ENCODE measurements at places on chromosomes 11 and 22. TPM values are rescaled to one million over a fixed set of nuclear protein-coding genes. Genes with fewer than 3 reads are reported as not detected.

UBE2L6 gene
- total RNA-seq: 32.5 TPM

DEFB131B gene
- total RNA-seq: not detected

GRCh38 chr11:125886997-125887372 is 483 bp upstream of the HYLS1 start:
- DNase-seq: no peak

- DNase-seq: no peak
These were observed 10.0 kb downstream of the CARD10 start for GRCh38 chr22:37509059-37509860.

DNA sequence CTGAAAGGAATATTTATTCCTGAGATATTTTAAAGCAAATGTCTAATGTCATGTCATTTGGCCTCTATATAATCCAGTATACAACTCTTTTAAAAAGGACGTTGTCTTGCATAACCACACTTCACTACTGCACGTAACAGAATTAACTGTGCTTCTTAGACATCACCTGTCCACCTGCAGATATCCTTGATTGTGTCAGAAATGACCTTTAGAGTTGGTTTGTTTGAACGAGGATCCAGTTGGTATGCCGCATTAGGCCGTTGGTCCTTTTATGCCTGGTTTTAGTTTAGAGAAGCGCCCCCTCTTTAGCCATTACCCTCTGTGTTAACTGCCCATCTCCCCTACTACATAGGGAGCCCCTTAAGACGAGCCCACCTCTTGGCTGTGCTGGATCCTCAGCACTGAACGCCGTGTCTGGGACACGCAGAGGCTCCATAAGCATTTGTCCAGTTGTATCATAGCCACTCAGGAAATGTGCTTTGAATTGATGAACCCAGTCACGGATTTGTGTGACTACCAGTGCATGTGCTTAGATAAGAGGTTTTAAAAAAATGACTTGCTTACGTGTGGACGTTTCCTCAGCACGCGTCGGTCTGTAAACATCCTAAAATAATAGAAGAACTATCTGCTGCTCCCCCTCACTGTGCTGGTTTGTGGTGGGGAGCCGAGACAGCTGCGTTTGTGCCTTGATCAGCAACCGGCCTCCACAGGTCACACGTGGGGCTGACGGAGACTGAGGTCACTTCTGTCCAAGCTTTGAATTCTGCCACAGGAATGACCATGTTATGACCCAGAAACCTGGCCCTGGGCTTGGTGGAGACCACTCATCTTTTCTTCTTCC is 4.0 kb downstream of the MICAL2 start:
- no peak for DNase-seq

- peak; percentile 75 for DNase-seq
These were observed 58.8 kb downstream of the LIF start for GRCh38 chr22:30187529-30188407.

DNA sequence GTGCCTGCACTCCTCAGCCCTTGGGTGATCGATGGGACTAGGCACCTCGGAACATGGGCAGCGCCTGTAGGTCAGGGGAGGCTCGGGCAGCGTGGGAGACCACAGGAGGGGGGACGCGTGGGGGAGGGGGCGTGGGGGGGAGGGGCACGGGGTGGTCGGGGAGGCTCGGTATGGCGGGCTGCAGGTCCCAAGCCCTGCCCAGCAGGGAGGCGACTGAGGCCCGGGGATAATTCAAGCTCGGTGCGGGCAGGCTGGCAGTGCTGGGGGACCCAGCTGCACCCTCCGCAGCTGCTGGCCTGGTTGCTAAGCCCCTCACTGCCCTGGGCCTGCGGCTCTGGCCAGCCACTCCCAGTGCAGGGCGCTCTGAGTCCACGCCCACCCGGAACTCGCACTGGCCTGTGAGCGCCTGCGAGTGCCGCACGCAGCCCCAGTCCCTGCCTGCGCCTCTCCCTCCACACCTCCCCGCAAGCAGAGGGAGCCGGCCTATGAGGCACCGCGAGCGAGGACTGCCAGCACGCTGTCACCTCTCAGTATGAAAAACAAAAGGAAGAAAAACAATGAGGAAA is 1698.3 kb upstream of the RAG2 start:
- DNase-seq: no peak

- DNase-seq: no peak
These were observed 45.7 kb upstream of the TSPAN18 start for GRCh38 chr11:44680982-44681597.

GRCh38 chr11:118052581-118053206 is 24.2 kb upstream of the TMPRSS4 start:
- peak; percentile 86 for DNase-seq

DNA sequence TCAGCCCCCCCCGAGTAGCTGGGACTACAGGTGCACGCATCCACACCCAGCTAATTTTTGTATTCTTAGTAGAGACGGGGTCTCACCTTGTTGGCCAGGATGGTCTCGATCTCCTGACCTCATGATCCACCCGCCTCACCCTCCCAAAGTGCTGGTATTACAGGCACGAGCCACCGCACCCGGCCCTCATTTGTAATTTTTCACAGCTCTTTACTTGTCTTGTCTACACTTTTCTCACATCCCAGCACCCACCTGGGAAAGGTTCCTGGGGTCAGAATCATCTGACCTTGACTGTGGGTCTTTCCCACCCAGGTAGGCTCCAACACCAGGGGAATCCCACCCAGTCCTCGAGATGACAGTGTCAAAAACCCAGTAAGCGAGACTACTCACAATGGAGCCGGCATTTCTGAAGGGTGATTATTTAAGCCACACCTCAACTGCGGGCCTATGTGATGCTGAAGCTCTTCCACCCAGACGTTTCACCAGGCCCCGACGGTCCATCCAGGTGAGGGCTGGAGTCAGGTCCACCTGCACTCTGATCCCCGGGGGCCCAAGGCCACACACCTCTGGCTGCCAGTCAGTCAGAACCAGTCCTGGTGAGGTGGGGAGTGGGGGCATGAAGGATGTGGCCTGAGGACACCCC is 23.4 kb downstream of the CELSR1 start:
- DNase-seq: no peak

- DNase-seq: no peak
These were observed 519.6 kb downstream of the METTL15 start for GRCh38 chr11:28627690-28628255.

Measured in esophagus muscularis mucosa (tissue), 4 donors.